ENCODE measurements at places on chromosomes 7 and 10. TPM values are rescaled to one million over a fixed set of nuclear protein-coding genes. Genes with fewer than 3 reads are reported as not detected.

Gene DPCD
- 42.2 TPM for total RNA-seq

Gene PAPOLB
- total RNA-seq = not detected

Gene ANKRD1
- total RNA-seq = 35.0 TPM

Gene DKK1
- total RNA-seq = 387 TPM

Gene UCMA
- total RNA-seq = not detected

Gene SPDYE16
- total RNA-seq = not detected

Gene FXYD4
- total RNA-seq = not detected

Gene LIPN
- total RNA-seq = not detected

Gene KCND2
- total RNA-seq = not detected

Gene AKR1C4
- total RNA-seq = 0.18 TPM
